EH (cell line): ENCODE measurements at places on chromosomes 3 and 15.

DNA sequence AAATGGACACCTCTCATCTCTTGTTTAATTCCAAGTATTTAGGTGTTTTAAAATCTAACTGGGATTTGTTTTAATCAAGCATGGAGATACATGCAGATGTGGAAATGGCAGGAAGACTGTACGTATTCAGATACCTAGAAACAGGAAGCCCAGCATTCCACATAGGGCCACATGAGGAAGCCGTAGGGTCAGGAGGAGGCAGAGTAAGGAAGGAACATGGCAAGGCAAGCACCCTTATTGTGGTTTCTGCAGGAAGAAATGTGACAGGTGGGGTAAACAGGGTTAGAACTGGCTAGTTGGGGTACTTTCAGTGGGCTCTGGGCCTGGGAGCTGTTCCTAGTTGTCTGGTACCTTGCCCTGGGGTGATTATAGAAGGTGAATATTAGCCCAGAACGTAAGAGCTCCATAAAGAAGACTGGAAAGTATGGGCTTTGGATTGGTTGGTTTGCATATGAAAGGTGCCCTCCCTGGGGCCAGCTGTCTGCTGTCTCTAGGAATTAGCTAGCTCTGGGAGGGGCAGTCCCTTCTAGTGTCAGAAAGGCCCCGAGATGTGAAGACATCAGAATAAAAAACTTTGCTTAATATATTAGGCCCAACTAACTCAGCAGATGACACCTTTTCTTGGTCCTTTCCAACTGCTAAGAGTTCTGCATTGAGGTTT, 107.7 kb upstream of the CADPS start:
- no peak for DNase-seq

DNA sequence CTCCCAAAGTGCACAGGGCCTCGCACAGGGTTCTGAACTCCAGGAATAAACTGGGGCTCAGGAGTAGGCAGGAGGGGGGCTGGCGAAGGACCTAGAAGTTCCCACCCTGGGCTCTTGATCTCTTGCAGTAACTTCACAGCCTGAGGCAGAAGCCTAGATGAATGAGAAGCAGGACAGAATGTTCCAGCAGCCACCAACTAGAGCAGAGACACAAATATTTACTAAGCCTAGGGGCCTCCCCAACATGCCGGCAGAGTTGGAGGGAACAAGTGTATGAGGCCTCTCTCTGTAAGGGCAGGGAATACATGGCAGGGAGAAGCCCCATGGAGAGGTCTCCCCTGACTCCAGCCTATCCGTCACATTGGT, 25.3 kb upstream of the C15orf39 start:
- no peak for DNase-seq

DNA sequence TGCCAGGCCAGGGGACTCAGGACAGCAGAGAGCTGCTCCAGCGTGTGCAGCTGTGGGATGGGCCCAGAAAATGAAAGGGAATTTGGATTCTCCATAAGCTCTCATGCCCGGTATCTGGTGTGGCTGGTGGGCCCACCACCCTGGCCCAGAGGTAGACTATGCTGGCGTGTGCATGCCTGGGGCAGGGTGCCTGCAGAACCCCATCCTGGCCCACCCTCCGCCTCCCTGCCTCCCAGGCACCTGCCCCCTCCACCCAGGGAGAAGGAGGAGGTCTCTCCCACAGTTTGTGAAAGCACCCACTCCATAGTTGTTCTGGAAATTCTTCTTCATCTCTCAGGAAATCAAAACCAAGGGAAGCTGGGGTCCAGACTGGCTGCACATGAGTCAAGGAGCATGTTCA, 112.9 kb downstream of the ADCY5 start:
- no peak for DNase-seq

GRCh38 chr15:75753145-75753544, 40.5 kb upstream of the CSPG4 start:
- DNase-seq = no peak

DNA sequence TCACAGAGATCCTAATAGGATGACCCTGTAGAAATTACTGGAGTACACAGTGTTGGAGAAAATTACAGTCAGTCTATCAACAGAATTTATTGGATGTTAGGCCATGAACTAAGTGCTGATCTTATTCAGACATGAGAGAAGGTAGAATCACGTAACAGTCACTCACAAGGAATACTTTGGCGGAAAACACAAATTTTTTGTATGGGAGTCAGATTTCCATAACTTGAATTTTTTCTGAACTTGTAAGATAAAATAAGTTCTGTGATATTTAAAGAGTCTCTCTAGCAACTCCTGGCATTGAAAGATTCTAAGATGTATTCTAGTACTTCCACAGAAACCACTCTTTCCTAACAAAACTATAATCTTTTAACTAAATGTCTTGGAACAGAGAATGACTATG, 178.8 kb upstream of the MME start:
- DNase-seq = peak; percentile 41

GRCh38 chr15:94229591-94230369, 1.6 kb upstream of the MCTP2 start:
- DNase-seq = no peak

DNA sequence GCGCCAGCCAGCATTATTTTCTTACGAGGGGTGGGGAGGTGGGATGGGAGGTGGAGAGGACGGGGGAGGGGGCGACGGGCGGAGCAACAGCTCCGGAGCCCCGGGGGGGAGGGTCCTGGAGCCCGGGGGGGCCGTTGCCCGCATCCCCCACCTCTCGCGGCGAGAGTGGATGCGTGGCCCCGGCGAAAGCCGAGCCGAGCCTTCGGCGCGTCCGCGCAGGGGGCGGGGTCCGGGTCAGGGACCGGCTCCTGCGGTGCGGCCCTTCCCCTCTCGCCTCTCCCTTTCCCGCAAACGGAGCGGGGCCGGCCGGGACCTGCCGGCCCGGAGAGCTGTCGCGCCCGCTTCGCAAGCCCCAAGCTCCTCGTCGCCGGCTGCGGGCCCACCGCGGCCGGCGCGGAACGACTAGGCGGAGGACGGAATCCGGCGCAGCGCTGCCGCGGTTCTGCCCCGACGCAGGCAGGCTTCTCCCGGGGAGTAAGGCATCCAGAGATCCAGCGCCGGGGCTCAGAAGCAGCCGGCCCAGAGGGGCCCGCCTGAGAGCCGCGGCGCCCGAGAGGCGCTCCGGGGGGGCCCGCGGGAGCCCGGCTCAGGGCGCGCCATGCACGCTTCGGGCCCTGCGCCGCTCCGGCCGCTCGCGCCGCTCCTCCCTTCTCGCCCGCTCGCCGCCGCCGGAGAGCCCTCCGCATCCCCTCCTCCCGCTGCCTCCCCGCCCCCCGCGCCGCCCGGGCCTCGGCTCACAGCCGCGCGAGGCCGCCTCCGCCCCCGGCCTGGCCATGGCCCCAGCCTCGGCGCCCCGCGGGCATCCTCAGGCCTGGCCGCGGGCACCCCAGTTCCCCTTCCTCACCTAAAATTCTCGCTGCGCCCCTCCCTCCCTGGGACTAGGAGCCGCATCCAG, 459 bp upstream of the ADCY5 start:
- DNase-seq = peak; percentile 32

- DNase-seq = no peak
Measured at GRCh38 chr3:140905559-140905958, 36.1 kb upstream of the SLC25A36 start.

DNA sequence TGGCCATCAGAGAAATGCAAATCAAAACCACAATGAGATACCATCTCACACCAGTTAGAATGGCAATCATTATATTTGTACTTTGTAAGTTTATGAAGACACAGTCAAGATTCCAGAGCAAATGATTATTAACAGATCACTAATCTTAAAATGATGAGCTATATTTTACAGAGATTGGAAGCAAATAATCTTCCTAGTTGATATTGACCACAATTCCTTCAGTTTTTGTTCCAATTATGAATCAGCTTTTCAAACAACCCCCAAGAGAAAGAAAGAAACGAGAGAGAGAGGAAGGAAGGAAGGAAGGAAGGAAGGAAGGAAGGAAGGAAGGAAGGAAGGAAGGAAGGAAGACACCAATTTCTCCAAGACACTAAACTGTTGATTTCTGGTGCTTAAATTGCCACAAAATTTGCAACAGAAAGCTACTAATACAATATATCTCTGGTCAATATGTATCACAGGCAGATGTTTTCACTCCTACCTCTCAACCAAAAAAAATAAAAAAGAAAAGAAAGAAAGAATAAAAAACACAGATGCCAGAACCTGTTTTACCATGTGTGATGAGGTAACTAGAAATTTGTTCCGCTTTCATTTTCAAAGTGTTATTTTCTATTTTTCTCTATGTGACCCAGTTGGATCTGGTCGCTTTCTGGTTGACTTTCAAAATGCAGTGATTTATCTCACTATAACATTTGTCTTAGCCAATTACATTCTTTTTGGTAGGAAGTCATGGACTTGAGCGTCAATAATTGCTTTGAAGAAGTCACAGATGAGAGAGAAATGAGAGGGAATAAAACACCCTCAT, 1609.6 kb downstream of the SI start:
- no peak for DNase-seq

DNA sequence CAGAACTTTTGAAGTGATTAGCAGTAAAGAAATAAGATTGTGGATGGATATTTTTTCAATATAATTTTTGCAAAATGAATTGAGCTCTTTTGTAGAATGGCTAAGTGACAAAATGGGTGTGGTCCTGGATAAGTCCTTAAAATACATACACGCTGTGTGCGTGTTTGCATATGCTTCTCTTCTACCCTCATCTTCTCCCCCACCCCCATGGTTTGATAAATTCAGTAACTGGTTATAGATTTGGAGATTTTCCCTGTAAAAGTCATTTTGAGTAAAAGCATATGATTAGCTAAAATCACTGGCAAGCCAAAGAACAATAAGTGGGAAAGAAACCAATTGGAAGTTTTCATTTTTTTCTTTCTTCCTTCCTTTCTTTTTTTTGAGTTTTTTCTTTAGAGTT, 453.9 kb upstream of the MDFIC2 start:
- DNase-seq = no peak

- DNase-seq = no peak
Measured at GRCh38 chr3:16789344-16790120, 95.2 kb upstream of the PLCL2 start.

- DNase-seq = no peak
Measured at GRCh38 chr3:118001380-118001779, 1033.3 kb downstream of the IGSF11 start.

DNA sequence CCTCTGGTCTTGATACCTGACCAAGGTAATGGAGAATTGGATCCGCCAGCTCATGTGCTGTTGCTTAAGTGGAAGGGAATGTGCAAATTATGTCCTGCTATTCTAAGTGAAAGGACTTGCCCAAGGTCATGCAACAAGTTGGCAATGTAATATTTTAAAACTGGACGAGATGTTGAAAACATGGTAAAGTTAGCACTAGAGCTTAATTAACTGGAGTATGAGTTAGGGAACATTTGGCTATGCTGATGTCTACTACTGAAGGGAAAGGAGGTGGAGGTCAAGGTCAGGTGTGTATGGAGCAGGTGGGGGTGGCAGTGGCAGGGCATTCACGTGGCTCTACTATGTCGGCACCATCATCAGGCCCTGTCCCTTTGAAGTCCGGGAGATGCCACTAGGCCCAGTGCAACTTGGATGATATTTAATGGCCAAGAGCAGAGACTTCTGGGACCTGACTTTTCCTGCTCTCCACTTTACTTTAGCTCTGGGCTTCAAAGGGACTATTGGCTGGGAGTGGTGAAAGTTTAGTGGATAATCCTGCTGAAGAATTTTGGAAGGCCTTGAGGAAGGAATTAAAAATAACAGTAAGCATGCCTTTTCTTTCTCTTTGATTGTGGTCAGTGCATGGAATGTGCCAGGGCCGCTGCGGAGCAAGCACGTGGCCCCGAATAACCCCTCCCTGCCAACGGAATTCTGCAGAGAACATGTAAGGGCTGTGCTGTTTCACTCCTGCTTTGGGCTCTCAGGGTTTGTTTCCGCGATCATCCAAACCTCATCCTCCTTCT, 14.9 kb downstream of the SMAD3 start:
- peak; percentile 95 for DNase-seq

DNA sequence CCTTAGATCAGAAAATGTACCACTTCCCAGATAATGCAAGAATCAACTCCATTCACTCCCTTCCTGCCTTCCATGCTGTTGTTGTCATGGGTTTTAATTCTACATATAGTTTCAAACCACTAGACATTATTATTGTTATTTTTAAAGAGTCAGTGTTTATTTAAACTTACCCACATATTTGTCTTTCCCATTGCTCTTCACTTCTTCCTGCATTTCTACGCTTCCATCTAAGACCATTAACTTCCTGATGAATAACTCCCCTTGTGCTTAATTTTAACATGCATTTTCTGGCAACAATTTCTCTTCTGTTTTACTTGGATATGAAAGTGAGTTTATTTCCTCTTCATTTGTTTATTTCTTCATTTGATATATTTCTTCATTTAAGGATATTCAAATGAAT, 127.1 kb upstream of the FHIT start:
- DNase-seq = peak; percentile 10

DNA sequence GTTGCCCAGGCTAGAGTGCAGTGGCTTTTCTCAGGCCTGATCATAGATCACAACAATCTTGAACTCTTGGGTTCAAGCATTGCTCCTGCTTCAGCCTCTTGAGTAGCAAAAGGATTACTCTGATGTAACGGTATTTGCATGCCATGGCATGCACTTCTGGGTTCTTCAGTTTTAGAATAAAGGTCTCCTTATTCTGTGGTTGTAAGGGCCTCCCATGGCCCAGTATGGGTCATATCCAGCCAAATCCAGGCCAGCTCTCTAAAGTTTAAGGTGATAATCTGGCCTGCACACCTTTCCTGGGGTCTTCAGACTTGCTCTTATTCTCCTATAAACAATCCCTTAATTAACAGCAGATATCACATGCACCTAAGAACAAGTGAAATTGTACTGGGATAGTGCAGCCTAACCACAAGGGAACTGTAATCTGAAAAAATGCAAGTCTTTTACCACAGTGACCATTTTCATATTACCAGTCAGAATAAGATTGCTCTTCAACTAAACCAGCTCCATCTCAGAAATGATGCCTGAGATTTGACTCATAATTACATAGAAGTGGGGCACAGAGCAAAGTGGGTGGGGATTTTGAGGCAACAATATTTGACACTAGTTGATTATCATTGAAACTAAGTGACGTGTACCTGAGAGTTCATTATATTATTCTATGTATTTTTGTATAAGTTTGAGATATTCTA, 25.4 kb downstream of the COMMD2 start:
- DNase-seq = peak; percentile 36

DNA sequence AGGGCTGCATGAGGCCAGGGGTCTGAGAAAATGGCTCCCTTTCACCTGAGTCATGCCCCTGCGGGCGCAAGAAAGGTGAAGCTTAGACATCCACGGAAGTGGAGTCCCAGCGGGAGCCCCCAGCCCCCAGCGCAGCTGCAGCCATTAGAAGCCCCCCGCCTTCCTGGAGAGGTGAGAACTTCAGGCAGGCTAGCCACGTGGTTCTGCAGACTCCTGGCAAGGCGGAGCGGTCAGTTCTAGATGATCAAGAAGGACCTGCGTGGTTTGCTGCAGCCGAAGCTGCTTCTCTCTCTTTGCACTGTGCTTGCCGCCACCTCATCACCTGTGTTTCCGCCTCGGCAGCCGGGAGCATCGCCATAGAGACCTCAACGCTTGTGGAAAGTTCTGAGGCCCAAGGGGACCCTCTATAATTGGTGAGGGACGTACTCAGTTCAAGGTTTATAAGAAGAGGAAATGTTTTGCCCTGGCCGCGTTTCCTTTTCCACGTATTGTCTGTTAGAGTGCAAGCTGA, 15.8 kb upstream of the KCNMB3 start:
- DNase-seq = no peak
